Activated T-helper 2 cell treated with anti-CD3 and anti-CD28 coated beads, Interferon-gamma antibody, Interleukin-2, Interleukin-4, amounts not matched to agents 10 μg/mL and 5 μg/mL and 100 μg/mL, durations not matched to agents 14 hours and 24 hours and 36 hours (primary cell): ENCODE measurements at places on chromosomes 2 and 18. TPM values are rescaled to one million over a fixed set of nuclear protein-coding genes. Genes with fewer than 3 reads are reported as not detected.

CAPN14 gene
- 0.18 and 0.27 TPM in 2 replicates for total RNA-seq

MOCOS gene
- total RNA-seq = 0.16 and 0.25 TPM in 2 replicates

DNA sequence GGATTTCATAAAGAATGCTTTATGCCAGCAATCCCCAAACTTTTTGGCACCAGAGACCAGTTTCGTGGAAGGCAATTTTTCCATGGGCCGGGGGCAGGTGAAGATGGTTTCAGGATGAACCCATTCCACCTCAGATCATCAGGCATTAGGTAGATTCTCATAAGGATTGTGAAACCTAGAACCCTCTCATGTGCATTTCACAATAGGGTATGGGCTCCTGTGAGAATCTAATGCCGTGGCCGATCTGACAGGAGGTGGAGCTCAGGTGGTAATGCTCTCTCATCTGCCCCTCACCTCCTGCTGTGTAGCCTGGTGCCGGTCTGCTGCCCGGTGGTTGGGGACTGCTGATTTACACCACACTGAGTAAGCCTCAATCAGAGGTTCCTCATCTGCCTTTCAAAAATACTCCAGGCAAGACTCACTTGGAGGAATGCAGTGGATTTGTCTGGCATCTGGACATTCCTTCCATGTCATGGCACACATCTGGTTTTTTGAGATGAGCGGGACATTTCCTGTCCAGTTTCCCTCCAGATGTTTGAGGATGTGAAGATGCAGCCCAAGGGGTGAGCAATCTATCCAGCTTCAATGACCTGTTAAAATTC, 185.8 kb downstream of the VAPA start:
- H3K27me3 ChIP-seq = peaks cover 2% of the 10 kb centered on the region
- H3K36me3 ChIP-seq = no peaks in the 10 kb centered on the region
- no peaks in the 10 kb centered on the region for H3K4me1 ChIP-seq
- no peak for DNase-seq
- no peak overlapping the region for H3K4me3 ChIP-seq

- no peak overlapping the region for H3K27ac ChIP-seq
Observed at GRCh38 chr2:18861951-18862350, 272.6 kb upstream of the NT5C1B start.

DNA sequence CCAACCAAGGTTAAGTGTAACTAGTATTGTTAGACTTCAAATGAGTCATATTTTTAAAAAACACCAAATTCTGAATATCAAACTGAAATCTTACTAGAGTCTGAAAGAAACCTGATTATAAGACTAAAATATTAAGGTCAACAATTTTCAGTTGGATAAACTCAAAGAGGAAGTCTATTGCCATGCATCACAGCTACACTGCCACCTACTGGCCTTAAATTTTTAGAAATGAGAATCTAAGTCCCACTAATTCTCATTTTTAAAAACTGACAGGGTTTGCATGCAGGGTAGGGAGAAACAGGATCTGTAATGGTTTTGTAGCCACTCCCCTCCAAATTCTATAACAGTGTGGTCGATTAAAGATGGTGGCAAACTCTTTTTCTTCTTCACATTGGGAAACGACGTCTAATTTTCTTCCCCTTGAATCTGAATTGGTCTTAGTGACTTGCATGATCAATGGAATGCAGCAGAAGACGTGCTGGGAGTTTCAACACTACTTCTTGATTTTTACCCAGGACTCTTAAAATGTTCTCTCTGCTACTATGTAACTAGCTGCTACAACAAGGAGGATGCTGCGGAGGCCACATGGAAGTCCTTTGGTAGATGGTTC, 176.1 kb upstream of the SESTD1 start:
- no peaks in the 10 kb centered on the region for H3K36me3 ChIP-seq
- no peaks in the 10 kb centered on the region for H3K4me1 ChIP-seq
- H3K27ac ChIP-seq = no peak overlapping the region
- H3K27me3 ChIP-seq = peaks cover 13% of the 10 kb centered on the region
- no peak overlapping the region for H3K4me3 ChIP-seq
